T-helper 17 cell (primary cell): ENCODE measurements at places on chromosomes 1 and 21. TPM values are rescaled to one million over a fixed set of nuclear protein-coding genes. Genes with fewer than 3 reads are reported as not detected.

DNA sequence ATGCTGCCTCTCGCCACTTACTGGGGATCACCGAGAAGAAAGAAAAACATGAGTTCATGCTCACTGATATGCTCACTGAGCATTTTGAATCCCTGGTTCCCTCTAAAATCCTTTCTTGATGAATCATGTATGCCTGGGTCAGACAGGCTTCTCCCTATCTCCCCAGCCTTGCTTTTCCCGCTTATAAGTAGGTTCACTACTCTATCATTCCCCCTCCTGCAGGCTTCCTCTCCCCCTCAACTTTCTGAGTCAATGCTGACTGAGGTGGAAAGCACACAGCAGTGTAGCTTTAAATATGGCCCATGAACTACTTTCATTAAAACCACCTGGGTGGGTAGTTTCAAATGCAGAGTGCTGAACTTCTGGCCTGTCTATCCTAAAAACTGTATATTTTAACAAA, 41.7 kb downstream of the FMO4 start:
- DNase-seq: no peak

- DNase-seq: no peak
Measured at GRCh38 chr1:40855513-40855912, 6.7 kb downstream of the CITED4 start.

DNA sequence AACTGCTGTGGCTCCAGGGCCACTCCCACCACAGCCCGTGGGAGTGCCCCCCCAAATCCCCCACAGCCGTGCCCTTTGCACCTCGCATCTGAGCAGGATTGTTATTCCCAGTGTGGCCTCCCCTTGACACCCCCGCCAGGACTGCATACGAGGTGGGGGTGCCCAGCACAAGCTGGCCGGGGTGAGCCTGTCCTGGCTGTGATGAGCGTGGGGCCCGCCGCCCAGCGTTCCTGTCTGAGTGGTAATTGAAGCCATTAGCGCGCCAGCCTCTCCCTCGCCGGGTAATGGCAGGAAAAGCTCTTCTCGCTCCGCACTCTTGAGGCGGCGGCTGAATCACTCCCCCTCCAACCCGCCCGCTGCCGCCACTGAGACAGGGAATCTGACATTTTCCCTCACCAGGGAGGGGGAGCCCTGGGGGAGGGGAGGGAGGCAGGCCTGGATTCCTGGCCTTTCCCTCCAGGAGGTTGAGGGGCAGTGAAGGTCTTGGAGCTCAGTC, 27.7 kb downstream of the PTPRF start:
- no peak for DNase-seq

The CAMK1G gene
- not detected for total RNA-seq

GRCh38 chr1:36530791-36531190, 48.1 kb upstream of the CSF3R start:
- no peak for DNase-seq

- no peak for DNase-seq
Measured at GRCh38 chr1:159949123-159949522, 3.7 kb upstream of the IGSF9 start.

The CAMK2N1 gene
- total RNA-seq: 6.3 TPM

GRCh38 chr1:61083807-61084440, 1.6 kb downstream of the NFIA start:
- no peak for DNase-seq

GRCh38 chr1:86950712-86951419, 36.4 kb downstream of the HS2ST1 start:
- DNase-seq: no peak

The PCP4 gene
- not detected for total RNA-seq

DNA sequence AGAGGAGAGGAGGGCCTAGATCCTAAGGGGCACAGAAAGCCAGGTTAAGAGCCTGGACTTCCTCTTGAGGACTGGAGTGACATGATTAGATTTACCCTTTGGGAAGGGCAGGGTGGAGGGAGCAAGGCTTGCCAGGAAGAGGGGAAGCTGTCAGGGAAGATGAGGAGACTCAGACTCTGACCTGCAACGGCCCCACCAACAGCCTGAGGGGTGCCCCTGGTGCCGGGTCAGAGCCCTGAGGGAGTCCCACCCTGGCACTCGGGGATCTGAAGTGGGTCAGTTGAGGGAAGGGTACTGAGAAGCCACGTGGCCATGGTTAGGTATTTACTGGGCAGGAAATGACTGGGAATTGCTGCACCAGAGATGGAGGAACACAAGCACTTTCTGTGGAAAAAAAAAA, 9.8 kb downstream of the ECE1 start:
- DNase-seq: no peak

DNA sequence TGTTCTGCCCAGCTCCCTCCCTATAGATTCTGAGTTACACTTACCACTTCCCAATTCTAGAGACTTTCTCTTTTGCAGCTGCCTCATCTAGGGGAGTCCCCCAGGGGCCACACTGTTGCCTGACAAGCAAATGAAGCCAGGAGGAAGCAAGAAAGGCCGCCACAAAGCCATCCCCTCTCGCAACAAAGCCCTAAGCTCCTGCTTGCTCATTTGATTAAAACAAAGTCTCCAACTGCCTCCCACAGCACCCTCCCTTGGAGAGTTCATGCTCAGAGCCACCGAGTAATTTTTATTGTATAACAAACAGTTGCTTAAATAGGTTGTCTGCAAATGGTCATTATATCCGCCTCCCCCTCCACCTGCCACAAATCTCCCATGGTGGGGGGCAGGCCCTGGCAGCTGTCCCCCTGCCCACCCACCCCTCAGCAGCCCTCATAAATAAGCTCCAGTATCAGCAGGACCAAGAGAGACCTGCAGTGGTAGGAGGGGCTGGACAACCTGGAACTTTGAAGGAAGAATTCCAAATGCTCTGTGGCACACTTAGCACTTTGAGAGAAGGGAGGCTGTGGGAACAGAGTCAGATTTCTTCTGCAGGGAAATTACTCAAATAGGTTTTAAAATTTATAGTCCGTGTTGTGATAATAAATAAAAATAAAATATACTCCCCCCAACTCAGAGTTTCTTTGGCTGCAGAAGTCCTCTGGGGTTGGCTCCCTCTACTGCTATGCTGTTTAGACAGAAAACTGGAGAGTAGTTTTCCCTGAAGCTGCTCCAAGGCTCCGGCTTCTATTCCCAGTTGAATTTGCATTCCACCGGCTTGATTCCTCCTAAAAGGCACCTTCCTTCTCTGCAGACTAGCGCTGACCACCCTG, 237.5 kb downstream of the TTLL7 start:
- DNase-seq: no peak

DNA sequence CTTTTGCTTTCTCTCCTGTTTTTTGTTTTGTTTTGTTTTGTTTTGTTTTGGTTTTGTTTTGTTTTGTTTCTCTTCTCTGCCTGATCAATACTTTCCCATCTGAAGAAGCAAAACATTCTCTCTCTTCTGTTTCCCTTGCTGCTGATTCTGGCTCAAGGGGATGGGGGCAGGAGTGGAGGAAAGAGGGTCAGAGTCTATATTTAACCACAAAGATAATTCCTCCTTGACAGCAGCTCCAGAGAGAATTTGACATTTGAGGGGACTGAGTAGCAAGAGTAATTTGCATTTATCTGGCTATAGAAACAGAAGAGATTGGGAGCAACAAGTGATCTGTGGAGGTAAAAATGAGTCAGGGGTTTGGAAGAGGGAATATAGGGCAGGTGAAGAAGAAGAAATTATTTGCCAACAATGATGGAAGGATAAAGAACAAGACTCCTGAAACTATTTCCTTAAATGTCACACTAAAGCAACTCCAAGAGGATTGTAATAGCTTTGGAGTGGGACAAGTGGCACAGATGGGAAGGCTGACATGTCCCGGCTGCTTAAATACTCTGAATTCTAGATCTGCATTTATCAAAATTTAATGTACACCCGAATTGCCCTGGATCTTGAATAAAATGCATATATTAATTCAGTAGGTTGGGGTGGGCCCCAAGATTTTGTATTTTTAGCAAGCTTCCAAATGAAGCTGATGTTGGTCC, 349.3 kb upstream of the PLXNA2 start:
- no peak for DNase-seq

DNA sequence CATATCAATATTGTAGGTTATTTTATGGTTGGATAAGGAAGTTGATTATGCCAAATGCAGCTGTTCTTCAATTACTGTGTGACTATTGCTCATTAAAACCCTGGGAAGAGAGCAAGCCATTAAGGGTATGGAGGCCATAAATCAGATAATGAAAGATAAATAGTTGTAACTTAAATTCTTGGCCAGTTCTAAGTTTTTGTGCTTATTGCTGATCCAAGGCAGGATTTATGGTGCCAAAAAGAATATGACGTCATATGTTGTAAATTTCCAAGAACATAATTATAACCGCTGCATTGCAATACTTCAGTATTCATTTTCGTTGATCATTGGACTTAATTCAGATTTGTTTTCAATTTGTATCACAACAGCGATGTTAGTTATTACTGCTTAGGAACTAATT, 211.6 kb downstream of the LRRC40 start:
- DNase-seq: no peak

The OR2G6 gene
- not detected for total RNA-seq

- no peak for DNase-seq
Measured at GRCh38 chr1:26900815-26901511, 696 bp upstream of the GPATCH3 start.

The C1orf74 gene
- total RNA-seq: 0.42 TPM

DNA sequence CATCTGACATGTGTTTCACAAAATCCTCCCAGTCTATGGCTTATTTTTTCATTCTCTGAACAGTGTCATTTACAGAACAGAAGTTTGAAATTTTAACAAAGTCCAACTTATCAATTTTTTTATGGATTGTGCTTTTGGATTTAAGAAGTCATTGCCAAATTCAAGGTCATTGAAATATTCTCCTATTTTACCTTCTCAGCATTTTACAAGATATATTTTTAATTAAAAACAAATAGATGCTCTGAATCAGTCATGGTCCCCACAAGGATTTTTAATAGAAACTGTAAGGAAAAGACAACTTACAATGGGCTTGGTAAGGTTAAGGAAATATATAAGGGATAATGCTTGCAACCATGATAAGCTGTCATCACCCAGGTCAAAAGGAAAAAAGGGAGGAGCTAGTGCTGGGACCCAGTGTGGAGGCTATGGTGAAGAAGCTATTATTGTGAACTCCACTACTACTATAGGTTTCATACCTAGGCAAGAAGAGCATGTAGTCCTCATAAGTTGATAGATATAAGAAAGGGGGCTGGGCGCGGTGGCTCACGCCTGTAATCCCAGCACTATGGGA, 144.5 kb upstream of the KCNJ15 start:
- no peak for DNase-seq

GRCh38 chr1:245240648-245241165, 85.9 kb downstream of the KIF26B start:
- DNase-seq: no peak

- DNase-seq: no peak
Measured at GRCh38 chr1:228154670-228155571, 5.2 kb downstream of the GJC2 start.

DNA sequence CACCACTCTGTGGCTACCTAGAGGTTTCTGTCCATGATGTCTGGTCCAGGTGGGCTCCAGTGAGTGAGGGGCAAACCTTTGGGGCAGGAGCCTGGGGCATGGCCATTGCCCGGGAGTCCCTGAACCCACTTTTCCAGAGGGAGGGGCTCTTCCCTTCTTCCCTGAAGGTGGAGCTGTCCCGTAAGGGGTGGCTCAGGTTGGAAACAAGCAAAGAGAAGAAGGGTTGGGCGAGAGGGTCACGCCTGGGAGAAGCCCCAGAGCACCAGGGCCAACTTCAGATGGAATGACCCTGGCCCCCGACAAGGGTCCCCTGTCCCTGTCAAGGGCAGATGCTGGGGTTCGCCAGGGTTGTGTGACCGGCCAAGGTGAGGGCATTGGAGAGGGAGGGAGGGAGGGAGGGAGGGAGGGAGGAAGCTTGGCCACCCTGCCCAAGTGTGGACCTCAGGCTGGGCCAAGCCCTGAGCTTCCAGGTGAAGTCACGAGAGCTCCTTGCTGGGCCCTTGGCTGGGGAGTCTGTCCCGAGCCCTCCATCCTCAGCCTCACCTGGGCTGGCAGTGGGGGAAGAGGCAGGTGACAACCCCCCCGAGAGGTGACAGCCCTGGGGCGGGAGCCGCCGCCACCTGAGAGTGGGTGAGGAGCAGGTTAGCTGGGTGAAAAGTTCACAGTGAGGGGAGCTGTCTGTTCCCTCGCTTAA, 69.6 kb downstream of the DHRS3 start:
- no peak for DNase-seq

The ADAMTS1 gene
- not detected for total RNA-seq

GRCh38 chr1:87052400-87052799, 138.0 kb downstream of the HS2ST1 start:
- no peak for DNase-seq
